A673 (cell line): ENCODE measurements at places on chromosomes 12 and 14. TPM values are rescaled to one million over a fixed set of nuclear protein-coding genes. Genes with fewer than 3 reads are reported as not detected.

- peaks cover 7% of the 10 kb centered on the region for H3K4me1 ChIP-seq
- DNase-seq = no peak
- H3K36me3 ChIP-seq = no peaks in the 10 kb centered on the region
- peak overlapping the region; percentile 49 for H3K4me3 ChIP-seq
These were observed 700 bp downstream of the SIX6 start for GRCh38 chr14:60509438-60510253.

GRCh38 chr12:96402061-96402460 lies 1.8 kb upstream of the CDK17 start:
- H3K27me3 ChIP-seq = no peaks in the 10 kb centered on the region
- H3K4me3 ChIP-seq = peak overlapping the region; percentile 86
- no peaks in the 10 kb centered on the region for H3K36me3 ChIP-seq
- DNase-seq = peak; percentile 67
- H3K4me1 ChIP-seq = peaks cover 17% of the 10 kb centered on the region
- peak overlapping the region; percentile 98 for H3K27ac ChIP-seq

DNA sequence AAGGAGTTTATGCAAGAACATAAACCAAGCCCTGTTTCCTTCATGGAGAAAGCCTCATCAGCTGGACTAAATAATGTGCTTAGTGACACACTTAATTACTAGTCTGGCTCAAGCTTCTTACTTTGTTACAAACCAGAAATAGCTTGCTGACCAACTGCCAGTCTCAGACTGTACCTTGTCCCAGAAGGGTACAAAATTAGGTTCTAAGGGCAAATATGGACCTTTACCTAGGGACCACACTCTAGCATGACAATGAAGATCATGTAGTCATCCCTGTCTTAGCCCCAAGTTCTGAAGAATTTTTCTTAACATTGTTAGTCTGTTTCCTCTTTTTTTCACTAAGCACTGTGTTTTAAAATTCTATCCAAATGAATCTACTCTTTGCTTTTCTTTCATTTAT lies 2.2 kb downstream of the AMN1 start:
- H3K27ac ChIP-seq = no peak overlapping the region
- DNase-seq = no peak
- H3K4me1 ChIP-seq = peaks cover 8% of the 10 kb centered on the region
- H3K4me3 ChIP-seq = no peak overlapping the region
- H3K36me3 ChIP-seq = no peaks in the 10 kb centered on the region

DNA sequence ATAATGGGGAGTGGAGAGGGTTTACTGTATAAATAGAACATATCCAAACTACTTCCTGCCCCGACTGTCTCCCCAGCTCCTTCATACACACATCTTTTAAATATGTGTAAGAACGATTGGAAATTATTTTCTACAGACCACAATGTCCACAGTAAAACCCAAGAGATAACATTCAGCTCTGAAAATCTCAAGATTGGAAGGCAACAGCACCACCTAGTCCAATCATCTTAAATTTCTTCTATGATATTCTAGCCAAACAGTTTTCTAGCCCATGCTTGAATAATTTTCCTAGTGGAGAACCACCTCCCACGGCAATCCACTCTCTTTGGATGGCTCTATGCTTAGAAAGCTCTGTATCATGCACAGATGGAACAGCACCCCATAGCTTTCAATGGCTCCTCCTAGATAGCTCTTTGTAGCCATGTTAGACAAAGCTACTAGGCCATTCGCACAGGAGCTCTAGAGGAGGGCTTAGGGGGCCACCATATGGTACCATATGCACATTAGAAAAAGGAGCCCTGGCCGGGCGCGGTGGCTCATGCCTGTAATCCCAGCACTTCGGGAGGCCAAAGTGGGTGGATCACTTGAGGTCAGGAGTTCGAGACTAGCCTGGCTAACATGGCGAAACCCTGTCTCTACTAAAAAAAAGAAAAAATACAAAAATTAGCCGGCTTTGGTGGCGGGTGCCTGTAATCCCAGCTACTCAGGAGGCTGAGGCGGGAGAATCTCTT lies 18.1 kb downstream of the VDR start:
- H3K27ac ChIP-seq = no peak overlapping the region
- no peak overlapping the region for H3K4me3 ChIP-seq
- no peaks in the 10 kb centered on the region for H3K4me1 ChIP-seq
- H3K27me3 ChIP-seq = no peaks in the 10 kb centered on the region
- DNase-seq = no peak
- no peaks in the 10 kb centered on the region for H3K36me3 ChIP-seq

The LHX5 gene
- not detected in 2 replicates for total RNA-seq
